ENCODE measurements at places on chromosomes 12 and 14.
A peak's percentile ranks its signal among the peaks of the same experiment; 100 is the strongest.

GRCh38 chr12:117499759-117500485 is 138.5 kb upstream of the NOS1 start:
- DNase-seq = no peak

DNA sequence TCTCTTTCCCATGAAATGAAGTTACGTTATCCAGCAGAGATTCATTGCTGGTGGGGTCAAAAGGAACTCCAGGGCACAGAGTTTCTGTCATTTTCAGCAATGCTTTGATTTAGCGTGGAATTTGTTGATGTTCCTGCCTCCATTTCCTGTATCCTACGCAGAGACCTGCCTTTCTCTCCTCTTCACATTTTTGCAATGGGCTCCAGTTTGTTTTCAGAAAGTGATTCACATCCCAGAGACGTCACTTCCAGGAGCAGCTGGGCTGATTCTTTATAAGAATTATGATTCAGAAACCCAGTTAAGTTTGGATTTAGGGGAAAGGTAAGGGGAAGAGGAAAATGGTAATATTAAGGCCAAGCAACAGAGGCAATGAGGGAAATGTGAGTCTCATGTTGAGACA is 11.6 kb downstream of the RNASE10 start:
- no peak for DNase-seq

GRCh38 chr12:52256584-52256935 is 17.9 kb upstream of the KRT86 start:
- DNase-seq = no peak

GRCh38 chr14:53409969-53410368 is 256.8 kb upstream of the DDHD1 start:
- DNase-seq = no peak

- no peak for DNase-seq
Observed at GRCh38 chr12:94994312-94994711, 9.2 kb downstream of the NDUFA12 start.

DNA sequence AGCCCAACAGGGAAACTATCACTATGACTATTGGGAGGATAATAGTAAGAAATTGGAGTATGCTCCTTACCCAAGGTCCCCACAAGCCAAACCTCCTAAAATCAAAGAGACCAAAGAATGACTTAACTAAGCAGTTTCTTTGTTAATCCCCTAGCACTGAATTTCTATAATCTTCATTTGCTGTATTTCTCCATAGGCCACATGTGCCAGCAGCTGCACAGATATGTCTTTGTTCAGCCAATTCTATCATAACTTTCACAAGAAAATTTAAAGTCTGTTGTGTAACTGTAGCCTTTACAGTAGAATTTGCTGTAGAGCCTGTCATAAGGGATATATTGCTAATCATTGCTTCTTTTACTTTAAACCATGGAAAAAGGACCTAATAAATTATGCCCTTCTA is 104.0 kb downstream of the RIN3 start:
- DNase-seq = no peak

GRCh38 chr12:80472911-80473500 is 29.0 kb downstream of the PTPRQ start:
- peak; percentile 6 for DNase-seq

- DNase-seq = no peak
Observed at GRCh38 chr12:24902511-24903328, 46.2 kb downstream of the BCAT1 start.

- DNase-seq = no peak
Observed at GRCh38 chr12:113252494-113252893, 31.2 kb downstream of the TPCN1 start.

DNA sequence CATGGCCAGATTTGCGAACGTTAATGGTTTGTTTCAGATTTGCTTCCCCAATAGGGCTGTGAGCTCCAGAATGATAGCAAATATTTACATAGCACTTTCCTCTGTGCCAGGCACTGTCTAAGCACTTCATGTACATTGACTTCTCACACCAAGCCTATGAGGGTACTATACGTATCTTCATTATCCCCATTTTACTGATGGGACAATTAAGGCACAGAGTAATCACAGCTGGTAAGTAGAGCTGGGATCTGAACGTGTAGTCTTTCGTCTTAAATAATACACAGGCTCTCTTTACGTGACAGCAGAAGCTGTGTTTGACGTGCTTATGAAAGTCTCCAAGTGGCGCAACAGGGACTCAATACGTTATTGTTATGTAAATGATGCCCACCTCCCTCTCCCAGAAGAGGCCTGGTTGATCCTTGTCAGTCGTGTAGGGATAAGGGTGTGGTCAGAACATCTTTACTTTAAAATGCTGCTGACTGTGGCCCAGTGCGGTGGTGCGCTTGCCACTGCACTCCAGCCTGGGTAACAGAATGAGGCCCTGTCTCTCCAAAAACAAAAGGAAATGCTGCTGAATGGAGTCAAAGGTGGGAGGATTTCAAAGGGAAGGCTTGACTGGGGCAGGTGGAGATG is 66.3 kb upstream of the TCL1B start:
- DNase-seq = no peak

DNA sequence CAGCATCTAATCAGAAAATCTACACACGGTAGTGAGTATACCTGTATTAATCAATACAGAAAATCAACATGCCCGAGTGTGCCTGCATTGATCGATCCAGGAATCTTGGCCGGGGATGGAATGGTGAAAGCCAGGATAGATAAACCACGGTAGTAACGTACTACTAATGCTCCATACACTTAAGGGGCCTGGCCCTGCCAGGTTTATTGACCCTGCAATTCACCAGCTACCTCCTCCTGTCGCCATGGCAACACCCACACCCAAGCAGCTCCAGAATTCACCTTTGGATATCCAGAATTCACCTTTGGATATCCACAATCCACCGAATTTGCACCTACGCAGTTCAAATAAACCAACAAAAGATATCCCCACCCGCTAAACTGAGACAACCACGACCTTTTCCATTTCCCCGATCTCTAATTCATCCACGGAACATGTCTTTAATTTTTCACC is 14.8 kb upstream of the CALM1 start:
- no peak for DNase-seq

- no peak for DNase-seq
Observed at GRCh38 chr12:107302649-107303341, 209.4 kb upstream of the CRY1 start.

GRCh38 chr12:74381958-74382357 is 155.7 kb upstream of the ATXN7L3B start:
- no peak for DNase-seq

- DNase-seq = no peak
Observed at GRCh38 chr12:79566452-79567174, 124.2 kb downstream of the PAWR start.

DNA sequence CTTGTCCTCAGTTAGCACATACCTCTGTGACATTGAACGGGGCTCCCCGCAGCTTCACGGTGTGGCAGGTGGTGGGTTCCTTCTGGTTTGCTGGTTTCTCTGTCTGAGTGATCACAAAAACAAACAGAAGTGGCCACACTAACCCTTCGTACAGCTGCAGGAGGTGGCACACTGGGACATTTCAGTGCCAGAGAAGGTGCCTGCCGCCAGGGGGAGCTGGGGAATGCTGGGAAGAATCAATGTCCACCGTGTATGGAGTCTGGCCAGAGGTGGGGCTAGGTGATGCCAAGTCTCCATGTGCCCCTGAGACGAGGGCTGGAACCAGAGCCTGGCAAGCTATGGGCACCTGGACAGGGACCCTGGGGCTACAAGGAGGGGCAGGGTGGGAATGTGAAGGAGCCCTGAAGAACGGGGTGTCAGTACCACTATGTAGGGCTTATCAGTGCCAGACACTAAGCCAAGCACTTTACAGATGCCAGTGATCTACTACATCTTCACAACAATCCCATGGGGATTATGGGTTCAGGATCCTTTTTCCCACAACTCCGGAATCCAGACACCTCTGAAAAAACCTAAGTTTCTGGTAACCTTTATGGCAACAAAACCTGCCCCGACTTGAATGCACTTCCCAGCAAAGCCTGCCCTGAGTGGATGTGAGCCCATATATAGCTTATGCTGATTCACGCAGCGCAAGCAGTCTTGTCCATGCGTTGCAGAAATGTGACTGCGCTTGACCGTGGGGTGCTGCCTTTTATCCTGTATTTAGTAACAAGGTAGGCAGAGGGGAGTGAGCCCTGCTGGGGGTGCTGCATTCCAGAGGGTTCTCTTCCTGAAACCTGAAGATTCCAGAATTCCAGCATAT is 10.8 kb downstream of the RBM19 start:
- DNase-seq = no peak

GRCh38 chr14:105848570-105848969 is 322.2 kb downstream of the TMEM121 start:
- no peak for DNase-seq

GRCh38 chr12:106248312-106248845 is 559 bp upstream of the CKAP4 start:
- DNase-seq = peak; percentile 47

GRCh38 chr12:118544569-118544968 is 168.2 kb downstream of the SUDS3 start:
- no peak for DNase-seq

GRCh38 chr12:105469211-105469610 is 138.7 kb downstream of the C12orf75 start:
- DNase-seq = no peak

DNA sequence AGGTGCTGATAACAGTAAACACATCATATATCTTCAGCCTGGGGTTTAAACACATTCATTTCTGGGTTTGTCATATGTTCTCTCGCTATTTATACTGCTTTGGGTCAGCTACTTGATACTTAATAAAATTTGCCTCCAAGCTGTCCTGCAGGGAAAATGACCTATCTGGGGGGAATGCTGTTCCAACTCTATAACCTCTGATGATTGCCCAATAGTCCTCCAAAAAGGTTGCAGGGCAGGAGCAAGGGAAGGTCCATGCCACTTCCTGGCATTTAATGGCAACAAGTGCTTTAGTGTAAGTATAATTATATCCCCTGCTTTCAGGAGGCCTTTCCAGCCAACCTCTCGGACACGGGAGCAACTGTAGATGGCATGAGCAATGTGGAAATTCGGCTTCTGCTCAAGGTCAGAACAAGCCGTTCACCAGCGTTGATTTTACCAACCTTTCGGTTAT is 198.0 kb upstream of the EEA1 start:
- no peak for DNase-seq

DNA sequence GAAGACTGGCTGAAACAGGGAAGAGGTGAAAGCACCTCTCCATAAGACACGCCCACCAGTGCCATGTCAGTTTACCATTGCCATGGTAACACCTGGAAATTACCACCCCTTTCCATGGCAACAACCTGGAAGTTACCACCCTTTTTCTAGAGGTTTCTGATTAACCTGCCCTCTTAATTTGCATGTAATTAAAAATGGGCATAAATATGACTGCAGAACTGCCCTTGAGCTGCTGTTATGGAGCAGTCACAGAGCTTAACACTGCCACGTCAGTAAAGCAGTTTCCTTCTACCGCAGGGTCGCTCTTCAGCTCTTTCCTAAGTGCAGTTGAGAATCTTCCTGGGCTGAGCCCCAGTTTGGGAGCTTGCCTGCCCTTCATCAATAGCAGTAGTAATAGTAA is 55.2 kb downstream of the RASSF3 start:
- DNase-seq = no peak

DNA sequence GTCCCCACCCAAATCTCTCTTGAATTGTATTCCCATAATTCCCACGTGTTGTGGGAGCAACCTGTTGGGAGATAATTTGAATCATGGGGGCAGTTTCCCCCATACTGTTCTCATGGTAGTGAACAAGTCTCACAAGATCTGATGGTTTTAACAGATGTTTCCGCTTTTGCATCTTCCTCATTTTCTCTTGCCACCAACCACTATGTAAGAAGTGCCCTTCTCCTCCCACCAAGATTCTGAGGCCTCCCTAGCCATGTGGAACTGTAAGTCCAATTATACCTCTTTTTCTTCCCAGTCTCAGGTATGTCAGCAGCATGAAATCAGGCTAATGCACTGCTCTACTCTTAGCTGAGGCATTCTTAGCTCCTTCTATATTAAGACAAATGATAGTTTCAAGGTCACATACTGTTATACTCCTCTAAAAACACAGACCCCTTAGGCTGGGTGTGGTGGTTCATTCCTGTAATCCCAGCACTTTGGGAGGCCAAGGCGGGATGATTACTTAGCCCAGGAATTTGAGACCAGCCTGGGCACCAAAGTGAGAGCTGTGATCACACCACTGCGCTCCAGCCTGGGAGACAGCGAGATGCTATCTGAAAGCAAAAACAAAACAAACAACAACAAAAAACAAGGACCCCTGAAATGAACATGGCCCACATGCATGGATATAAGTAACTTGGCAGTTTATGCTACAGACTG is 3.6 kb downstream of the SCAF11 start:
- DNase-seq = no peak

- DNase-seq = no peak
Observed at GRCh38 chr14:58513272-58513671, 85.8 kb downstream of the KIAA0586 start.

DNA sequence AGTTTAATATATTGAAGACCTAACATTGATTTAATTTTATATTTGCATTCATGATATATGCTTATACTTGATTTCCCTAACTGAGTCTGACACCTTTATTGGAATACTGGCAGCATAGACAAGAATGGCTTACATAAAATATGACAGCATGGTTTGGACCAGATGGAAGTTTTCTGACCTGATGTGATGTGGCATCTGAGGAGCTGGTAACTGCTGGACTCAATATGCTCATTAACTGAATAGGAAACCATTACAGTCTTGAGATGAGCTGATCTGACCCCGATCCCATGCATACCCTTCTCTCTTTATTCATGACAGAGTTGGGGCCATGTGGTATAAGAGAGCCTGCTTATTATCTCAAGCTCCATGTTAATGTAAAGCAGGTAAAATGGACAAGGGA is 604.8 kb upstream of the SEL1L start:
- no peak for DNase-seq

DNA sequence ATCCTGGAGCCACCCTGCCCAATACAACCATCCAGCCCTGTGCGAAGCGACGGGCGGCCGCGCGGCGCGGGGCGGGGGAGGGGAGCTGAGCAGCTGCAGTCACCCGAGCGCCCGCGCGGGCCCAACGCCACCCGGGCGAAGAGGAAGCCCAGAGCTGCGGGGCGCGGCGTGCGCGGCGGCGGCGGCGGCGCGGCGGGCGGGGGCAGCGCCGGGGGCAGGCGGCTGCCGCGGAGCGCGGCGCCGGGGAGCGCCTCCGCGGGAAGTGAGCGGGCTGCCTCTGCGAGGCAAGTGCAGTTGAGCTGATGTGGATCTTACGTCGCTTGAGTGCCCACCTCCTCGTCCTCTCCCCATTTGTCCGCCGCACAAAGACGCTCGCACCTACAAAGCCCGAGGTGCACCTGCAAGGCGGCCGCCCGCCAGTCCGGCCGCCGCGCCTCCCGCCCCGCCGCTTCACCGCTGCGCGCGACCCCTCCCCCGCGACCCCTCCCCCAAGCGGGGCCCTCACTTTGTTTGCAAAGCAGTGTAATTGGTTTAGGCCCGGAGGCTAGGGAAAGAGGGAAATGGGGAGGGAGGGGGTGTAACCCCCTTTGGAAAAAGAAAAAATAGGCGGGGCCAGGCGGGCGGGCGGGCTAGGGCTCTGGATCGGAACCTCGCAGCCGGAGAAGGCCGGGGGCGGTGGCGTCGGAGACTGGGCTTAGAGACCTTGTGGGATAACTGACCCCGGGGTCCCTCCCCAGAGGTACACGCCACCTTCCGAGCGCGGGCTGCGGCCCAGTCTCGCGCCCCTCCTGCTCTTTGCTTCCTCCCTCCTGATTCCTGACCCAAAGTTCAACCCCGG is at the start of the genes FOXA1 and TTC6:
Gene FOXA1 (minus strand): TSS at position 279 of the 838 bp plus-strand sequence. CDS start 277 bp downstream, at position 2.
Gene TTC6 (plus strand): TSS at position 659 of the 838 bp plus-strand sequence. CDS start 26,436 bp downstream, outside the sequence.
- DNase-seq = peak; percentile 41

- DNase-seq = no peak
Observed at GRCh38 chr12:132364348-132364902, 35.0 kb upstream of the GALNT9 start.

All from neuronal stem cell (in vitro differentiated cells).